ENCODE measurements at places on chromosomes 12 and 14.

DNA sequence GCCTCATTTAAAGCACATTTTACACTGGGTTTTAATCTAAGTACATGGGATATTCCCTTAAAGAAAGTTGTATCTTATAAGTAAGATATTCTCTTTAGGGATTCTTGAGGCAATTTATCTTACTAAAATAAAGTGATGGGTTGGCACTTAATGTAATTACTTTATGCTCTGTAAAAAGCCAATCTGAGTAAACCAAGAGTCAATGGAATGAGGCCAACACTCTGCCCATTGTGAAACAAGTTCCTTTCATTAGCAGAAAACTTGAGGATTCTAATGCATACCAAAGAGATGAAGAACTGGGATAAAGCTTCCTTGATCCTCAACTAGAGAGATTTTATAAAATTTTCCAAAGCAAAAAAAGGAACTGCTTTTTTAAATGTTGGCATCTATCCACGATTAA, 121.2 kb downstream of the METTL25 start:
- no peak for DNase-seq

- DNase-seq = no peak
These were observed 30.1 kb downstream of the NRDE2 start for GRCh38 chr14:90301668-90302090.

- no peak for DNase-seq
These were observed 11.9 kb downstream of the PLEKHG6 start for GRCh38 chr12:6322352-6322751.

GRCh38 chr12:105559310-105559709, 228.8 kb downstream of the C12orf75 start:
- DNase-seq = no peak

- no peak for DNase-seq
These were observed 44.0 kb upstream of the OTX2 start for GRCh38 chr14:56854325-56854724.

- DNase-seq = no peak
These were observed 107.5 kb upstream of the DYRK2 start for GRCh38 chr12:67540920-67541624.

All from BJ (cell line).